Activated naive CD4-positive, alpha-beta T cell treated with anti-CD3 and anti-CD28 coated beads, Interleukin-2, amount 50 U/mL, for 16 hours (primary cell): ENCODE measurements at places on chromosomes 3 and 15.

DNA sequence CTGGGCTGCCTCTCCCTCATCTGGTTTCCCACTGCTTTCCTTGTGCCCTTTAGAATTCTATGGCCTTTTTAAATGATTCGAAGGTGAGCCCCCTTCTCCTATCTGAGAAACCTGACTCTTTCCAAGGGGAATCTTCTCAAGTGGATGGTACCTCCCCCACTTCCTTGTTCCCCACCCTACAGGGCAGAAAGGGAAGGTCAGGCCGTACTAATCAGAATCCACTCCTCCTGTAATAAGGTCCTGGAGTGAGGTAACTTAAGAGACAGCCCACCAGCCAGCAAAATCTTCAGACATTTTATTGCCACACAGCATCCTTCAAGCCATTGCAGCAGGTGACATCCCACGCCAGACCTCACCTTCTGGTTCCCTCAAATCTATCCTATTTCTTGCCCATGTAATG, 84.5 kb downstream of the MINAR1 start:
- no peak for DNase-seq

DNA sequence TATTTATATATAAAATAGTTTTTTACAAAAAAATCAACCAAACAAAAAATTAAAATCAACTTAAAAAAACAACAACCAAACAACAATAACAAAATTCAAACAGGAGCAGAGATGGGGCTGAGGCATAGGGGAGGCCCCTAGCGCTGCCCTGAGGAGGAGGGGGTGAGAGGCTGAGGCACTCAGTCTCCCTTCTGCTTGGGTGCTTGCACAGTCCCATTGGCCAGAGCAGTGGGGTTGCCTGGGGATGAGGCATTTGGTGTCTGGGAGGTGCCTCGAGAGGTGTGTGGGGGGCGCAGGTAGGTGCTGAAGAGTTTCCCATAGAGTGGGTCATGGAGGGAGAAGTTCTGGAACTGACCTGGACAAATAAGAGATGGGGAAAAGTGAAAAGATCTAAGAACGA, 8.0 kb downstream of the LPCAT4 start:
- no peak for DNase-seq

- no peak for DNase-seq
Observed at GRCh38 chr3:144343777-144344176, 372.2 kb downstream of the DIPK2A start.

DNA sequence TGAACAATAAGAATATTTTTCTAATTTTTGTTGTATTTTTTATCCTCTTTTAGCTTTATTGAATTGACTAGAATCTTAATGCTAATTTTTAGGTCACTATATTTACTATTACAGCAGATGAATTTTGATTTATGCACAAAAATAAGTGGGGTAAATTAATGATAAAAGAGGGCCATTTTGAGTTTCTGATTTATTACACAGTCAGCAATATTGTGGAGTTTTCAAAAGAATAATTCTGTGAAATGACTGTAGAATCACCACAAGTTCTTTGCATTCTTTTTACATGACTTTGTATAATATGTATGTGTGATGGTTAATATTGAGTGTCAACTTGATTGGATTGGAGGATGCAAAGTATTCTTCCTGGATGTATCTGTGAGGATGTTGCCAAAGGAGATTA, 812.4 kb upstream of the DPPA4 start:
- DNase-seq, result no peak

GRCh38 chr3:134374791-134375581, 739 bp upstream of the AMOTL2 start:
- DNase-seq, result no peak

DNA sequence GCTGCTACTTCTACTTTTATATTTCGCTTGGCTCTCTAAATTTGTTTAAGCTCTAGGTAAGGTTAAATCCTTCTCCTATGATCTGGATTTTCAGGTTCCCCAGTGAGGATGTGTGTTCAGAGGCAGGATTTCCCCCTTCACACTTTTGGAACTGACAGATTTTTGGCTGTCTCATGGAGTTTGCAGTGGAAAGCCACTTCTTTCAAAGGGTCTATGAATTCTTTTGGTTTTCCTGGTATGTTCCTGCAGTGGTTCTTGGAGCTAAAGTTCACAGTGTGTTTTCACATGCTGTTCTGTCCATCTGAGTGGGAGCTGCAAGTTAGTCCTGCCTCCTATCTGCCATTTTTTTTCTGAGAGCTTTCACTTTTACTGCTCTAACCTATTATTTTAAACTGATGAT, 21.6 kb upstream of the TIGIT start:
- DNase-seq, result no peak

DNA sequence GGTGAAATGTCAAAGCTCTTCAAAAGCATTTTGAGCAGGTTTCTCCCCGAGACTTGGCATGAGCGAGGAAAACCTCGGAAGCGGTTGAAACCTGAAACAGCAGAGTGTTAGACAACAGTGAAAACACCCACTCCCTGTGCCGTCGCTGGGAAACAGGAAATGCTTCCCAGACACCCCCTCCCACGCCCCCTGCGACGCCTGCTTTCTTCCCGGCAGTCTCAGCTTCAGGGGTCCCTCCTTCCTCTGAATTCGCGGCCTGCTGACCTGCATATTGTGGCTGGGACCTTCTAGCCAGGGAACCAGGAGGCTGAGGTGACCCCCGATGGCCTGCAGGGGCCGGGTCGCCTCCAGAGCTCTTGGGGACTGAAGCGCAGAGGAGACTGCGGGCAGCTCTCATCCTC, 250.6 kb upstream of the LYSMD4 start:
- DNase-seq, result no peak

DNA sequence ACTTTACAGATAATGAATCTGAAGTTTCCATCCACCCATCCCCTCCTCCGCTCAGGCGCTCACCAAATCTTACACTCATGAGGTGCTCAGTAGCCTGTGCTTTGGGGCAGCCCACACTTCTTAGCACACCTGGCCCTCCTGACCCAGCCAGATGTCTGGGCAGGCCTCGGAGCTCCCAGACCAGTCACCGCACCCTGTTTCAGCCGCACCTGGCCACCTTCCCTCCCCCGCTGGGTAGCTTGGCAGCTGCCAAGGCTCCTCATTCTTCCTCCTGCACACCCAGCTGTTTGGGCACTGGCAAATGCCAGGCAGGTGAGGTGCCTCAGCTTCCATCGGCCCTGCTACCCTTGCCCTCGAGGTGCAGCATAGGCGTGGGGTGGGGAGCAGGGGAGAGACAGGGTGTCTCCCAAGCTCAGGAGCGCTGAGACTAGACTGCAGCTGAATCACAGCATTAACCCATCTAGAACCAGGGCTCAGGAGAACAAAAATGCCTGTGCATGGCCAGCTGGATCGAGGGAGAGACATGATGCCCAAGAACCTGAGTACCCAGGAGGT, 45.8 kb downstream of the CDC25A start:
- DNase-seq, result no peak

DNA sequence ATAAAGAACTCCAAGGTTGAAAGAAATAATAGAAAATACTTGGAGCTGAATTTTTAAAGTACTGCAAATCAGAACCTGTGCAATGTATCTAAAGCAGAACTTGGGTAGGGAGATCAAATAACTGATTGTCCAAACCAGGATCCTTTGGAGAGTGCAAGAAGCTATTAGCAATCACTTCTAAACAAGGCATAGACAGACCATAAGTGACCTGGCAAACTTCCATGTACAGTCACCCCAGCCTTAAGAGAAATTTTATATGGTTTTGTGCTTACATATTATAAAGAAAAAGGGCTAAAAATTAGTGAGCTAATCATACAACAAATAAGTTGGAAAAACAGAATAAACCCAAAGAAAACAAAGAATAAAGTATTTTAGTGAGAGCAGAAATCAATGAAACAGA, 35.2 kb downstream of the ETV5 start:
- no peak for DNase-seq

GRCh38 chr3:97880267-97880666, 58.5 kb downstream of the CRYBG3 start:
- DNase-seq, result no peak

GRCh38 chr3:179929091-179929529, 107.6 kb downstream of the PEX5L start:
- DNase-seq, result peak; percentile 18

DNA sequence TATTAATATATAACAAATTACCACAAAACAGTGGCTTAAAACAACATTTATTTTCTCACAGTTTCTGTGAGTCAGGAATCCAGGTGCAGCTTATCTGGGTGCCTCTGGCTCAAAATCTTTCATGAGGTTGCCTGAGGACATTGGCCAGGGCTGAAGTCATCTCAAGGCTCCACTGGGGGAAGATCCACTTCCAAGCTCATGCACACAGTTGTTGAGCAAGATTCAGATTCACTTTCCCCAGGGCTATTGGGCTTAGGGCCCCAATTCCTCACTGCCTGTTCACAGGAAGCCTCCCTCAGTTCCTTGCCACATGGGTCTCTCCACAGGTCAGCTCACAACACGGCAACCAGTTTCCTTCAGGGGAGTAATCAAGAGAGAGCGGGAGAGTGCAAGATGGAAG, 35.0 kb downstream of the RFTN1 start:
- no peak for DNase-seq

GRCh38 chr3:32592696-32593353, 22.2 kb upstream of the DYNC1LI1 start:
- DNase-seq, result no peak

GRCh38 chr3:52890735-52891134, 6.6 kb downstream of the STIMATE start:
- DNase-seq, result no peak

DNA sequence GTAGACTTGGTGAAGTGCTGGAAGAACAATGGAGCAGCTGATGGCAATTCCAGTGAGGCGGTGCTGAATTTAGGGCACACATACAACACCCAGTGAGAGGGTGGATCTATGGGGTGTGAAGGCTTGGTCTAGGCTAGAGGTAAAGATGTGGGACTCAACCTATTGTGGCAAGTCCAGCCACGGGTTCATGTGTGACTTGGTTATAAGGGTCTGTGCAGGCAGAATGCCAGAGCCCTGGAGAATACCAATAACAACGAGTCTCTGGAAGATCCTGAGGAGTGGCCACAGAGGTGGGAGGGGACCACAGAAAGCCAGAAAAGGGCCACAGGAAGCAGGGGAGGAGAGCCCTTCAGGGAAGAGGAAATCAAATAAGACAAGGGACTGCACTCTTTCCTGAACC, 55.0 kb downstream of the VGLL4 start:
- no peak for DNase-seq

GRCh38 chr3:44265815-44266214, 24.1 kb downstream of the TOPAZ1 start:
- no peak for DNase-seq

GRCh38 chr15:99226802-99227201, 22.6 kb downstream of the TTC23 start:
- DNase-seq, result no peak

DNA sequence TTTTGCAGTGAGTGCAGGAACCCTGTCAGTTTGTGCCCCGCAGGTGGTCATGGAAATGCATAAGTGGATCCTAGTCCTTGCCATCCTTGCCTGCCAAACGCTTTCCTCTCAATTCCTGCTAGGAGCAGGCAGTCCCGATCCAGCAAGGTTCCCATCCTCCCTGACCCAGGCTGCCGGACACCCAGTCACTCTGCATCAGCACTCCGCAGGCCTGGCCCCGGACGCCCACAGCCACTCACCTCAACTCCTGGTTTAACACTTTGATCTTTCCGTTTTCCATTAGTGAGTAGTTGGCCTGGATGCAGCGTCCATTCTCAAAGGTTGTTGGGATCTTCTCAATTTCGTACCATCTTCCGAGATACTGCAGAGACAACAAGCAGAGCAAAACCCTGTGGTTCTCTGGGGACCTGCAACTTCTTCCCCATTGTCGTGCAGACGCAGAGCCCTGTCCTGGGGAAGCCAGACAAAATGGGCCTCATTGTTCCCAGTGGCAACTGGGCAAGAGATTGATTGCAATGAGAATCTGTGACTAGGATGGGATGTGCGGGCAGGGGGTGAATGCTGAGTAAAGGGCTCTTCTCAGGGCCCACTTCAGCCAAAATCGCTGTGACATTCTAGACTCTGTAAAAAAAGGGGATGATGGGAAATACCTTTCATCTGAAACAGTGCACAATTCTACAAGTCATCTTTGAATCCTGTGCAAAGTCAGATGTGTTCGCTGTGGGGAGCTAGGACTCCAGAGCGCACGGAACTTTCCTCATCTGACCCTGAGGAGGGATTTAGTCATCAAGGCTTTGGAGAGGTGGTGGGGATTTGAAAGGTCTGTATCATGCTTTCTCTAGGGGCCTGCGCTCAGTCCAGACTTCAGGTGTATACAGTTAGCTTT, 9.9 kb downstream of the APOD start:
- DNase-seq, result no peak

- DNase-seq, result peak; percentile 9
Observed at GRCh38 chr3:197149-197827, 725 bp downstream of the CHL1 start.

GRCh38 chr15:60720086-60720485, 241.1 kb upstream of the ICE2 start:
- no peak for DNase-seq

GRCh38 chr15:70447928-70448698, 315.2 kb downstream of the UACA start:
- DNase-seq, result peak; percentile 46

DNA sequence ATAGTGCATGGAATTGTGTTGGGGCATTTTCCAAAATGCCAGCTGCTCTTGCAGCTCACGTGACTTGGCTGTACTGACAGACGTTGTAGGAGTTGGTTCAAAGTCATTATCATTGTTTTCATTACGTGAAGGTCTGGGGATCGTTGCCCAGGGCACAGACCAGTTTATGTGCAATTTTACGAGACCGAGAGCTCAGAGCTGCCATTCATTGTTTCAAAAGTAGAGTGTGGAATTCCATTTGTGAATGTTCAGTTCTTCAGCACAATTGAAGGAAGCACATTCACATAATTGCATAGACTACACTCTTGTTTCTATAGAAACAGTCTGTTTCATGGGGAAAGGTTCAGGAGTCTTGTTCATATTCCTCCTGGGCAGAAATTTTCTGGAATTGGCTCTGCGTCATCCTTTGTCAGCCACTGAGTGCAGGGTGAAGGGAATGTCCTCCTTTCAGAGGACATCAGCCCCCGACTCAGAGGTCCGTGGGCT, 54.5 kb downstream of the GABRG3 start:
- DNase-seq, result no peak

GRCh38 chr3:134552784-134553183, 66.9 kb downstream of the CEP63 start:
- DNase-seq, result no peak

GRCh38 chr15:58444056-58444455, 12.3 kb downstream of the LIPC start:
- DNase-seq, result no peak

- DNase-seq, result no peak
Observed at GRCh38 chr3:122991236-122991985, 36.2 kb downstream of the SEMA5B start.

DNA sequence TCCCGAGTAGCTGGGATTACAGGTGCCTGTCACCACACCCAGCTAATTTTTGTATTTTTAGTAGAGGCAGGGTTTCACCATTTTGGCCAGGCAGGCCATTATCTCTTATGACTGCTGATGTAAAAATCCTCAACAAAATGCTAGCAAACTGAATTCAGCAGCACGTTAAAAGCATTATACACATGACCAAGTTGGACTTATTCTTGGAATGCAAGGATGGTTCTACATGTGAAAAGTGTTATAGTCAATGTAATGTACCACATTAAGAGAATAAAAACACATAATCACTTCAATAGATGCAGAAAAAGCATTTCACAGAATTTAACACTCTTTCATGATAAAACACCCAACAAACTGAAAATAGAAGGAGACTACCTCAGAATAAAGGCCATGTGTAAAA, 20.2 kb downstream of the RNF13 start:
- DNase-seq, result no peak

- no peak for DNase-seq
Observed at GRCh38 chr3:146166415-146166821, 5.4 kb upstream of the PLOD2 start.
